Upper lobe of left lung (tissue), 6 donors: ENCODE measurements at places on chromosomes 2 and 18. TPM values are rescaled to one million over a fixed set of nuclear protein-coding genes. Genes with fewer than 3 reads are reported as not detected.

- H3K27me3 ChIP-seq, result no peaks in the 10 kb centered on the region
- no peaks in the 10 kb centered on the region for H3K36me3 ChIP-seq
- no peak for DNase-seq
- H3K4me3 ChIP-seq, result no peak overlapping the region
- no peaks in the 10 kb centered on the region for H3K4me1 ChIP-seq
- no peak overlapping the region for H3K27ac ChIP-seq
Measured at GRCh38 chr2:8053216-8053615, 628.6 kb upstream of the ID2 start.

- H3K4me1 ChIP-seq, result no peaks in the 10 kb centered on the region
- H3K36me3 ChIP-seq, result no peaks in the 10 kb centered on the region
- no peak overlapping the region for H3K27ac ChIP-seq
- no peak overlapping the region for H3K4me3 ChIP-seq
Measured at GRCh38 chr2:137928547-137929518, 35.4 kb upstream of the HNMT start.

GRCh38 chr18:35174745-35175144 is 66.1 kb upstream of the ZNF397 start:
- peaks cover 7% of the 10 kb centered on the region for H3K4me1 ChIP-seq
- no peaks in the 10 kb centered on the region for H3K27me3 ChIP-seq
- H3K36me3 ChIP-seq, result no peaks in the 10 kb centered on the region
- no peak overlapping the region for H3K27ac ChIP-seq

GRCh38 chr2:15912203-15912602 is 28.1 kb upstream of the MYCN start:
- no peak for DNase-seq
- H3K36me3 ChIP-seq, result no peaks in the 10 kb centered on the region
- no peaks in the 10 kb centered on the region for H3K27me3 ChIP-seq

DNA sequence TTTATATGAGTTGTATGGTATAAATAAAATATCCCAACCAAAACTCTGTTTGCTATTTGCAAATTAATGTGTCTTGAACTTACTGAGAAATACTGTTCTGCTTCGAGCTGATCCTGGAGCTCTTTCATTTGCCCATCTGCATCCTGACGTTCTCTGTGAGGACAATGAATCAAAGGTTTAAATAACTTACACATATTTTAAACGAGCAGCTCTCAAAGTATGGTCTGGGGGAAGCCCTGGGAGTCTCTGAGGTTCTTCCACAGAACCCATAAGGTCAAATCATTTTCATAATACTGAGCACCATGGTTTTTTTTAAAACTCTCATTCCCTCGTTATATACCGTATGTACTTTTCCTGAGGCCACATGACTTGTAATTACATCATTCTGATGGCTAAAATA is 46.7 kb downstream of the SLC66A3 start:
- peaks cover 27% of the 10 kb centered on the region for H3K36me3 ChIP-seq
- H3K27me3 ChIP-seq, result no peaks in the 10 kb centered on the region
- no peak for DNase-seq
- no peaks in the 10 kb centered on the region for H3K4me1 ChIP-seq

DNA sequence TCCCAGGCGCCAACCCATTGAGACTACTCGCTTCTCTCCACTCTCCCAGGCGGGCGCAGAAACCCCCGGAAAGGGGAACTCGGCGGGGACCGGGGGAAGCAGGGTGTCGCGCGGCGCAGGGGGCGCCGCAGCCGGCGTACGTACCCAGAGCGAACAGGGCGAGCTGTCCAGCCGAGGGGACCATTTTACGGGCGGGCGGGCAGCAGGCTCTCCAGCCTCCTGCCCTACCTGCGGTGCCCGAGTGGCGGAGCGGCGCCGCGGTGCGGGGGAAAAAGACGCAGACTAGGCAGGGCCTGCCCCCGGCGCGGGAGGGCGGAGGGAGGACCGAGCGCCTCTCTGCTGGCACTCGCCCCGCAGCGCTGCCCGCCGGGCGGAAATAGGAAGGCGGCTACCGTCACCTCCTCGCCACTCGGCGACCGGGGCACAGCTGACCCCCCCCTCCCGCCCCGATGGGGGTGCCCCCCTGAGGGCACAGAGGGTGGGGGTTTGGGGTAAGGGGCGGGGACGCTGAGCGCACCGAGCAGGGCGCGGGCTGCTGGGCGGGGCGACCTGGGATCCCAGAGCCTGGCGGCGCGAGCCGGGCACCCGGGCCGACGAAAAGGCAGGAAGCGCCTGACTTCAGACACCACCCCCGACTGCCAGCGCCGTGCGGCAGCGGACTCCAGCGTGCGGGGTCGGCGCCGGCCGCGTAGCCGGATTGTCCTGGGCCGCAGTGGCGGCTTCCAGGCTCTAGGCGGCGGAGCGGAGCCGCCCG is at the start of gene TGFA:
TGFA (minus strand) TSS at position 243 of the 754 bp plus-strand sequence; CDS start at position 184, 59 bp downstream.
- peak; percentile 90 for DNase-seq
- H3K27me3 ChIP-seq, result no peaks in the 10 kb centered on the region
- no peaks in the 10 kb centered on the region for H3K36me3 ChIP-seq
- peak within 1 kb of the TSS; percentile 40 for H3K4me3 ChIP-seq

DNA sequence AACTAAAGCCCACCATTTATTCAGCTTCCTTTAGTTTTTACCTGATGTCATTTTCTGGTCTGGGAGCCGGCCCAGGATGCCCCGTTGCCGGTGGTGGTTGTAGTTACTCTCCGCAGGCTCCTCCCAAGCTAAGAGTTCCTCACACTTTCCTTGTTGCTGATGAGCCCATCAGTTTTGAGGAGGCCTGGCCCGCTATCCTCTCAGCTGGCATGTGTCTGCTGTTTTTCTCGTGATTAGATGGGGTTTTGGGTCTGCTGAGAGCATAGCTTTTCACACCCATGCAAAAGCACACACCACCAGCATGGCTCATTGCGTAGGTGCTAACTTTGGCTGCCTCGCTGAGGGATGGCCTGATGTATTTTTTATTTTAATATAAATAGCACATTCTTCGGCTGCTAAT is 72.1 kb downstream of the PSMG2 start:
- H3K4me1 ChIP-seq, result no peaks in the 10 kb centered on the region
- H3K36me3 ChIP-seq, result no peaks in the 10 kb centered on the region

DNA sequence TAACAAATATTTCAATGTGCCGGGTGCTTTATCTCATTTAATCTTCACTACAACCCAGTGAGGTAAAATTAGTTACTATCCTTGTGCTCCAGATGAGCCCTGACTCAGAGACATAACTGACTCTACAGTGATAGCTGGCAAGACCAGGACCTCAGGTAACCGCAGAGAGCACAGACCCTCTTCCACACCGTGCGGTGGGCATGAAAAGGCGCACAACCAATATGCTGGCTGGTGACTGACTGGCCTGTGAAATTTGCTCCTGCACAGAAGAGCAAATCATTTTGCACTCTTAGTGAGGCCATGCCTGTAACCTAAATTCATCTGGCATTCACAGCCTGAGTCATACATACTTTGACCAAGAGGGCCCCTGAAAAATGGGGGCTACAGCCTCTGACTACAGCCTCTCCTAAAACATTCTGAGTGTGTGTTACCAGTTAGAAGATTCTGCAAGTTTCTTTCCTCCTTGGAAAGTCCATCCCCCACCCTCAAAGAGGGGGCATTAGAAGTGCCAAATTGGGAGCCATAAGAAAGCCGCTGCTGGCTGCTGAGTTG is 22.4 kb upstream of the MSGN1 start:
- H3K4me3 ChIP-seq, result no peak overlapping the region
- peaks cover 3% of the 10 kb centered on the region for H3K4me1 ChIP-seq
- DNase-seq, result no peak
- H3K36me3 ChIP-seq, result no peaks in the 10 kb centered on the region
- H3K27me3 ChIP-seq, result no peaks in the 10 kb centered on the region

GRCh38 chr2:27798948-27799645 is 27.6 kb downstream of the MRPL33 start:
- no peaks in the 10 kb centered on the region for H3K36me3 ChIP-seq
- H3K27ac ChIP-seq, result peak overlapping the region; percentile 54
- no peak overlapping the region for H3K4me3 ChIP-seq
- peaks cover 12% of the 10 kb centered on the region for H3K4me1 ChIP-seq
- H3K27me3 ChIP-seq, result no peaks in the 10 kb centered on the region
- DNase-seq, result no peak

GRCh38 chr18:9854801-9855676 is 30.7 kb upstream of the TXNDC2 start:
- H3K4me3 ChIP-seq, result no peak overlapping the region
- no peaks in the 10 kb centered on the region for H3K27me3 ChIP-seq
- peak overlapping the region; percentile 75 for H3K27ac ChIP-seq

DNA sequence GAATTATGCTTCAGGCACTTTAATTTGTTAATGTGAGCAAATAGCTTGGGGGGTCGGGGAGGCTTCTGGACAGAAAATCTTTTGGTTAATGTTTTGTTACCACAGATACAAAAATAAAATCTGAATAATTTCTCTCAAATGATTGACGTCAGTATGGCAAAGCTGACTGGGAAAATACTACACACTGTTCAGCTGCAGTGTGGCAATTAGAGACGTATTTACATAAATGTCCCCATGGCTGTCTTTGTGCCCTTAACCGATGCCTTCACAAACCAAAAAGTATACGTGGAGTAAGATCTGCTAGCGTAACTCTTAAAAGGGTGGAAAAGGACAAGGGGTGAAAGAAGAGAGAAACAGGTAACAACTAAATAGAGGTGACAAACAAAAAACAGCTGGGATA is 83.4 kb downstream of the ACTR2 start:
- DNase-seq, result no peak
- peaks cover 22% of the 10 kb centered on the region for H3K4me1 ChIP-seq
- H3K36me3 ChIP-seq, result peaks cover 15% of the 10 kb centered on the region
- no peak overlapping the region for H3K4me3 ChIP-seq
- no peaks in the 10 kb centered on the region for H3K27me3 ChIP-seq

- no peaks in the 10 kb centered on the region for H3K4me1 ChIP-seq
- DNase-seq, result no peak
- no peaks in the 10 kb centered on the region for H3K27me3 ChIP-seq
- H3K4me3 ChIP-seq, result no peak overlapping the region
- H3K27ac ChIP-seq, result no peak overlapping the region
Measured at GRCh38 chr2:191145769-191146471, 4.9 kb downstream of the STAT4 start.

- H3K36me3 ChIP-seq, result no peaks in the 10 kb centered on the region
- DNase-seq, result no peak
- no peaks in the 10 kb centered on the region for H3K27me3 ChIP-seq
- no peak overlapping the region for H3K4me3 ChIP-seq
- no peaks in the 10 kb centered on the region for H3K4me1 ChIP-seq
- H3K27ac ChIP-seq, result no peak overlapping the region
Measured at GRCh38 chr2:137951586-137951985, 12.7 kb upstream of the HNMT start.

DNA sequence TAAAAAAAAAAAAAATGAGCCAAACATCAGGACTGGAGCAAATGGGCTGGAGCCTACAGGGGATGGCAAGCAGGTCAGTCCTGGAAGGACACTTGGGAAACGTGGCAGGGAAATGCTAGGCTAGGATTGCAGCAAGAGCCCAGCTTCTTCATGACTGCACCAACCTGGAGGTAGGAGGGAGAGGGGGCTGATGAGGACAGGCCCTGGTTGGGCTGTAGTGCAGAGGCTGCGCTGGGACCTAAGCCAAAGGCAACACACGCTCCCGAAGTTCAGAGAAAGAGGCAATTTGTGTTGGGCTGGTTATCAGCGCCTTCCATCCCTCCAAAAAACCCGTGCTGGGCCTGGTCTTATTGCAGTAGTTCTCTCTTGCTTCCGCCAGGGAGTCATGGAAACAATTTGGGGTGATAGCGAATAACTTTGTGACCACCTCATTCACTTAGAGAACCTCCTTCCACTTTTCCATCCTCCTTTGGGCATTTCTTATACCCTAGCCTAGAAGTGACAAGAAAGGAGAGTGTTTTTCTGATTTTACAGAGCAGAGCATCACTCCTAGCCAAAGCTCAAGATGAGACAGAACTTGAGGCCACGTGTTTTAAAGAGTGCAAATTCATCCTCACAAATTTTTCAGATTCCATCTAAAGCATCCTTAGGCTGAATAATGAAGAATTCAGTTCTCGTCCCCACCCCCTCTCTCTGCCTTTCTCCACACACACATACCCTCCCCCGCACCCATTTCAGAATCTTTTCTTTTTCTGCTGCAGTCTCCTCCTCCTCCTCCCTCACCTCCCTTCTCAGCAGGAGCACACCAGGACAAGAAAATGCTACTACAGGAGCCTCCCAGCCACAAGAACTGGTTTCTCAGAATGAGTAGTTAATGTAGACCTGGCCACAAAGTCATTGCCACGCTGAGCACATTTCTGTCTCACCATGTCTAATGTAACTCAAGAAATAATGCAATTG is 82.5 kb upstream of the STPG4 start:
- no peak overlapping the region for H3K4me3 ChIP-seq
- no peaks in the 10 kb centered on the region for H3K27me3 ChIP-seq
- no peak overlapping the region for H3K27ac ChIP-seq
- no peaks in the 10 kb centered on the region for H3K36me3 ChIP-seq
- DNase-seq, result no peak
- H3K4me1 ChIP-seq, result no peaks in the 10 kb centered on the region

DNA sequence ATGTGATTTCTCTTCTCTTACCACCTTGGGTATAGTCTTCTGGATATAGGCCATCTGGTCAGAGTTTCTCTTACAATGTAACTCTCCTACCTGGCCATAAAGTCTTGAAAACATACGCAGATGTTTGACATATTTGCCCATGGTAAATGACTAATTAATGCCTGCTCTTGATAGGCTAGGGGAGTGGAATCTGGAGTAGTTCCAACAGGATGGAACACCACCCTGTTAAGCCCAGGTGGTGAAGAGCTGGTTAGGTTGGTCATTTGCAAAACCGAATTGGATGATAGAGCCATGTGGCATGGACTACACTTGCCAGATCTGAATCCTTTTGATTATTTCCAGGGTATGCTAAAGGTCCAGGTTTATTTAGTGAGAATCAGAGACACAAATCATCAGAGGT is 36.5 kb downstream of the HADHB start:
- H3K4me3 ChIP-seq, result no peak overlapping the region
- H3K27ac ChIP-seq, result no peak overlapping the region
- no peak for DNase-seq
- no peaks in the 10 kb centered on the region for H3K4me1 ChIP-seq

- H3K36me3 ChIP-seq, result no peaks in the 10 kb centered on the region
- no peak overlapping the region for H3K27ac ChIP-seq
- DNase-seq, result peak; percentile 17
- H3K27me3 ChIP-seq, result no peaks in the 10 kb centered on the region
- no peaks in the 10 kb centered on the region for H3K4me1 ChIP-seq
Measured at GRCh38 chr18:48797841-48798255, 152.9 kb downstream of the SMAD7 start.

GRCh38 chr18:2857491-2858131 is 10.8 kb downstream of the EMILIN2 start:
- H3K36me3 ChIP-seq, result no peaks in the 10 kb centered on the region
- DNase-seq, result peak; percentile 87
- H3K27me3 ChIP-seq, result no peaks in the 10 kb centered on the region

- no peak overlapping the region for H3K27ac ChIP-seq
- no peak for DNase-seq
- no peaks in the 10 kb centered on the region for H3K36me3 ChIP-seq
- H3K4me1 ChIP-seq, result no peaks in the 10 kb centered on the region
- no peaks in the 10 kb centered on the region for H3K27me3 ChIP-seq
- no peak overlapping the region for H3K4me3 ChIP-seq
Measured at GRCh38 chr2:118255301-118255700, 167.0 kb downstream of the INSIG2 start.

The OR6B2 gene
- not detected for total RNA-seq

The RNU2-63P gene
- total RNA-seq, result not detected

The DPP4 gene
- 37.1 TPM for total RNA-seq

The GPAT2 gene
- total RNA-seq, result 6.2 TPM

The RGPD4 gene
- total RNA-seq, result not detected

The RNF103 gene
- total RNA-seq, result 48.4 TPM

The PLCD4 gene
- 0.30 TPM for total RNA-seq

The LIMS4 gene
- 1.4 TPM for total RNA-seq

The DYNC1I2 gene
- total RNA-seq, result 75.9 TPM

The COMMD1 gene
- 59.7 TPM for total RNA-seq

The ALK gene
- total RNA-seq, result 1.7 TPM

The TRIM43 gene
- total RNA-seq, result not detected

The CFAP53 gene
- 0.34 TPM for total RNA-seq
